ENCODE measurements at places on chromosomes 7 and 10.

GRCh38 chr10:69879634-69880257 lies 78.0 kb downstream of the COL13A1 start:
- no peak for DNase-seq

DNA sequence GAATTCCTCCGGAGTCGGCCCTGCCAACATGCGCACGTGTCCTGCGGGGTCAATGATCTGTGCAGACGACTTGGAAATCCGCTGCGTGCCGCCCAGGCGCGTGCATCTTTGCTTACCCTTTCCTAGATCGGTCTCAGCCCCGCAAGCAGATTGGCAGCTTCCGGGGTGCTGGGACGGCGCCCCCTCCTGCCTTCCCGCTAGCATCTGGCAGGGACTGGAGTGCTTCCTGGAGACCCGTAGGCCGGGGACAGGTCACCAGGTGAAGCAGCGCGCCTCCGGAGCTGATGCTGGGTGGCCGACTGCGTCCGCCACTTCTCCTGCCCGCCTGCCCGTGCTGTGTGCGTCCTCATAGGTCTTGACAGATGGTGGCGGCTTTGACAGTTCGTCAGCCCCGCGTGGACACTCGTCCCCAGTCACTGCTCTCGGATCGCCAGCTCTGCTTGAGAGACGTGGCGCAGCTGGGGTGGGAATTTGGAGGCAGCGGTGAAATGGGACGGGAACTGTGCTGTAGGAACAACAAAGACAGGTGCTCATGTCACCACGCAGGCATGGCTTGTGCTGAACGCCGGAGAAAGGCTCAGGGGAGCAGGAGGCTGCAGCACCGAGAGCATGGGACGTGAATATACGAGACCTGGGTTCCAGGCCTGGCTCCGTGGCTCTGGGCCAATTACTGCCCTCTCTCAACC lies 21.9 kb upstream of the KCNK18 start:
- no peak for DNase-seq

GRCh38 chr10:29470843-29471543 lies 163.8 kb downstream of the SVIL start:
- no peak for DNase-seq

DNA sequence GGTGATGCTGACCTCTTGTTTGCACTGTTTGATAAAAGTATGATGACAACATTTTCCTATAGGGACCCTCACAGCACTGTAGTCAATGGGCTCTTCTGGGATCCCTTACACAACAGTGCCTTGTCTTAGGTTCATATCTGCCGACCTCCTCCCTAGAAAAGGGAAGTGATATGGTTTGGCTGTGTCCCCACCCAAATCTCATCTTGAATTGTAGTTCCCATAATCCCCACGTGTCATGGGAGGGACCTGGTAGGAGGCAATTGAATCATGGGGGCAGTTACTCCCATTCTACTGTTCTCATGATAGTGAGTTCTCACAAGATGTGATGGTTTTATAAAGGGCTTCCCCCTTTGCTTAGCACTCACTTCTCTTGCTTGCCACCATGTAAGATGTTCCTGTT lies 23.1 kb downstream of the ZC3HAV1 start:
- no peak for DNase-seq

Measured in neuronal stem cell (in vitro differentiated cells).